Nucleus accumbens (tissue), 56 donors: ENCODE measurements at places on chromosomes 1 and 21.
A peak's percentile ranks its signal among the peaks of the same experiment; 100 is the strongest.

DNA sequence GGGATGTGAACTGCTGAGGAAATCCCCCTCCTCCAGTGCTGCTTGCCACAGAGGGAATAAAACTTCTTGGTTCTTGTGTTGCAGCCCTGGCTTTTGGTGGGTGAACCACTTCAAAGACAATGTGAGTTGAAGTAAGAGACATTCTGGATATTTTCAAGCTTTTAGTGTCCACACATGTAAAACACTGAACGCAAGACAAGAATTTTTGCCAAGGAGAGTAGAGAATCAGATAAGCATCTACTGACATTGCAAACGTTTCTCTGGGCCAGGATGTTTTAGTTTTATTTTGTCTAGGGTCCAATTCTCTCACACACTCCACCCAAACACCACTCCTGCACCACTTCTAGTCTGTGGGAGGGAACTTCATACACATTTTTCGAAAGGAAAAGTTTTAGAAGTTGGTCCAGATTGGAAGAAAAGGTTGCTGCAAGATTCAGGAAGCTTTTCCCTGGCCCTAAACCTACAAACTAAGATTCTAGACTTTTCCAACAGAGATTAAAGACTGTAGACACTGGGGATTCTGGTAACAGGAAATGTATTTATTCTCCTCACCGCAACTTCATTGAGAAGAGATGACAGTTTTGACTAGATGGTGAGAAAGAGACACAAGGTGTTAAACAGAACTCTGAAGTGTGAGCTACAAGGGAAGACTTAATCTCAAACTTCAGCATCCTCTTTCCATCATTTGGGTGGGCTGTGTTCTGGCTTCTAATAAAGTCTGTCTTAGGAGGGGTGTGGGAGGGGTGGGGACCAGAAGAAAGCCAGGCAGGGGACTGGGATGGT is 16.1 kb downstream of the FASLG start:
- DNase-seq, result no peak

- peak; percentile 59 for DNase-seq
Observed at GRCh38 chr1:154941333-154942013, 5.0 kb upstream of the PMVK start.

DNA sequence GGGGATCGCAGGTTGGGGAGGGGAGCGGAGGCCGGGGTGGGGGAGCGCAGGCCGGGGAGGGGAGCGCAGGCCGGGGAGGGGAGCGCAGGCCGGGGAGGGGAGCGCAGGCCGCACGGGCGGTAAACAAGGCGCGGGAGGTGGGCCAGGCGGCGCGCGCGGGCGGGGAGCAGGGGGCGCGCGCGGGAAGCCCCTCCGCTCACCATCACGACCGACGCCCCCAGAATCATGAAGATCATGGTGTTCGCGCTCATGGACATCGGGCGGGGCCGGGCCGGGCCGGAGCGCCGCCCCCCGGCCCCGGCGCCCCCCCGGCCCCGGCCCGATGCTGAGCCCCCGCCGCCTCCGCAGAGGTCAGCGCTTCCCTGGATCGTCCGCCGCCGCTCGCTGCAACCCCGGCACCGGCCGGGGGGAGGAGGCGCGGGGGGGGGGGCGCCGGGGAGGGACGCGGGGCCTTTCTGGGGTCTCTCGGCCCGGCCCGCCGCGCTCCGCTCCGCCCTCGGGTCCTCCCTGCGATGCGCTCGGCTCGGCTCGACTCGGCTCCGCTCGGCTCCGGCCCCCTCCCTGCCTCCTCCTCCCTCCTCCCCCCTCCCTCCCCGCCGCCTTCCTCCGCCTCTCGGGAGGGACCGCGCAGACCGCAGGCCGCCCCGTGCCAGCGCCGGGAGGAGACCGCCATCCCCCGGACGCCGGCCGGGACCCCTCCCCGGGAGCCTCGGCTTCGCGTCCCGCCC is at the start of gene TMEM240:
TMEM240 (minus strand) TSS at position 535 of the 728 bp plus-strand sequence; CDS start at position 257, 278 bp downstream.
- peak; percentile 27 for DNase-seq

GRCh38 chr1:235976490-235976889 is 88.4 kb downstream of the NID1 start:
- no peak for DNase-seq

- DNase-seq, result no peak
Observed at GRCh38 chr1:52574594-52574993, 21.7 kb upstream of the TUT4 start.

- no peak for DNase-seq
Observed at GRCh38 chr1:41789661-41790330, 128.9 kb downstream of the HIVEP3 start.

GRCh38 chr1:39926343-39926793 is 24.7 kb upstream of the MYCL start:
- no peak for DNase-seq

GRCh38 chr1:54645806-54646676 is 4.5 kb downstream of the MROH7 start:
- DNase-seq, result no peak

- DNase-seq, result no peak
Observed at GRCh38 chr1:29363536-29363935, 127.2 kb downstream of the PTPRU start.

GRCh38 chr1:246383239-246383589 is 123.9 kb downstream of the SMYD3 start:
- DNase-seq, result no peak

- DNase-seq, result no peak
Observed at GRCh38 chr1:62353853-62354252, 34.6 kb upstream of the KANK4 start.

DNA sequence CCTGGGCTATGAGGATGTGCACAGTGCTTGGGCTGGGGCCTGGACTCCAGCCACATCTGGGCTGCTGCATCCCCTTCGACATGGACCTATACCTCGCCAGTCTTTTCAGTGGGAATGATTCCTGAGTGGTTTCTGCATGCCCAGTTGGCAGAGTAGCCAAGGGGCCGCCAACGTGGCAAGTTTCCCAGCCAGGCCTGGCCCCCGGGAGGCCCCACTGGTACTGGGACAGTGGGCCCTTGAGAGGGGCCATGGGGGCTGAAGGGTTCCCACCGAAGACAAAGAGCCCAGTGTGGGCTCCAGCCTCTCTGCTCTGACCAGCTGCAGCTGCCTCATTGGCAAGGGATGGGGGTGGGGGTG is 15.4 kb downstream of the RAP1GAP start:
- DNase-seq, result peak; percentile 75

- DNase-seq, result no peak
Observed at GRCh38 chr1:112927462-112927990, 28.5 kb downstream of the SLC16A1 start.

GRCh38 chr1:25107643-25108010 is 124.7 kb downstream of the SYF2 start:
- no peak for DNase-seq

DNA sequence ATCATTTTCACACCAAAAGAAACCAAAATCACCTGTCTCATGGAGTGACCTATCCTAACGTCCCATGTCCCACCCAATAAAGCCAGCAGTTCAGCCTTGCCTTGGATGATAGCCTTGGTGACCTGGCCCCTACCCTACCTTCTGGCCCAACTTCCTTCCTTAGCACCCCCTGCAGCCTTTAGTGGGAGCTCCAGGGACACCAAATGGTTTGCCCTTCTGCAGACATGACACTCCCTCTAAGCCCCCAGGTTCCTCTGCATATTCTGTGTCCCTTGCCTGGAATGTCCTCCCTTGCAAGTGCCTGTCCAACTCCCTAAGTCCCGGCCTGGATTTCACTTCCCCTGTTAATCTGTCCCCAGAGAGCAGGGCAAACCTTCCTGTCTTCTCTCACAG is 2.2 kb downstream of the SLFNL1 start:
- DNase-seq, result no peak

GRCh38 chr1:53618500-53619366 is 120.2 kb downstream of the GLIS1 start:
- DNase-seq, result no peak

DNA sequence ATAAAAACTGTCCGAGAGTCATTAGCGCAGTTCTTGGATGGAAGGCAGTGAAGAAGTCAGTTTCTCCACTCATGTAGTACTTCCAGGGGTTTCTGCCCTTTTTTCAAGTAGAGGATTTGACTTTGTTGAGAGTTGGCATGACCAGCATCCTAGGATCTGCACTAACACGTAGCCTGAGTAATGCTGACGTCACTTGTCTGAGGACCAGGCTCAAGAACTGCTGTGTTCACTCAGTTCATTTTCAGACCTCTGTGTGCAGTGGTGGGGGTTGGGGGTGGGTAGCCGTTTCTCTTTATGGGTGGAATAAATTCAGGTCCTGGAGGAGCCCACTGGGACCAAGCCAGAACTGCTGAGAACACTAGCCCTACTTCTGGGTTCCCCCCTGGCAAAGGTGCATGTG is 53.3 kb downstream of the MRPS6 start:
- no peak for DNase-seq

DNA sequence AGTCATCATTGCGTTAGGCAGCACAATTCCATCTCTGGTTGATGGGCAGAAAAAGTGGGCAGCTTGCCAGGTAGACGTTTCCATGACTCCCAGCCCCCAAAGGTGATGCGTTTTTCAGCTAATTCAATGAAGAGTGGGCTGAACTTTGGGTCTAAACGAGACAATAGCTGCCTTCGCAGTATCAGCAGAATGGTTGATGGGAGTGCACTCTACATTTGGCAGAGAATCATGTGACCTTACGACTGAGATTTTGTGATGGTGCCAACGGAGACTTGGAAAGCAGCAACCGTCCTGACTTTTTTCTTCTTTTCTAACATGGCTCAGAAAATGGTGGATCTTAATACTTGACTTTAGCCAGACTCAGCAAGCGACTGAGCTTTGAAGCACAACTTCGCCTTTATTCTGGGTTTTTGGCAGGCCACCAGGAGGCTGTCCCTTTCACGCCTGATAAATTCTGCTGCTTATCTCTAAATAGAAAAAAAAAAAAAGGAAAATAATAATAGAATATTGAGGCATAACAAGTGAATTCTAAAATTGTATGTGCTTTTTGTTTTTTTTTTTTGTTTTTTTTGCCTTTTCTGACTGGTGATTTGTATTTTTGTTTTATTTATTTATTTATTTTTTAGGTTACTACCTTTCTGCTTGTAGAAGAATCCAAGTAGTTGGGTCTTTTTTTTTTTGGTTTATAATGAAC is 804.8 kb downstream of the USP25 start:
- DNase-seq, result peak; percentile 71

DNA sequence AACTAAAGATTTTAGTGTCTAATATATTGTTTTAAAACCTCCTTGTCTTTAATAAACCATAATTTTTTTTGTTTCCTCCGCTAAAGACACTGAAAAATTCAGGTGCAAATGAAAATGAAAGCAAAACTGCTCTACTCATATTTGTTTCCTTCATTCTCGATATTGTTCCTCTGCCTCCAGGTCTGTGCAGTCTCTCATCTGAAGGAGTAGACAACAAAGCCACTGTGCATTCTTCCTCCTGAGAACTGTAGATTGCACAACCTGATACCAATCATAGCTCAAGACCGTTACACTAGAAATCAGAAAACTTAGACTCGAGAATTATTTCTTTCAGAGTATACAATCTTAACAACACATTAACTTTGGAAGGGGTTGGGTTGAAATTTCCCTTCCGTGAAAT is 373.1 kb upstream of the CXADR start:
- no peak for DNase-seq

GRCh38 chr1:199931666-199932377 is 95.7 kb upstream of the NR5A2 start:
- no peak for DNase-seq
